Left renal pelvis (tissue), 4 donors: ENCODE measurements at places on chromosomes 1 and 21.

- DNase-seq: no peak
Measured at GRCh38 chr1:97508653-97509218, 412.1 kb downstream of the DPYD start.

- no peak for DNase-seq
Measured at GRCh38 chr1:44147582-44147981, 6.2 kb upstream of the KLF18 start.

DNA sequence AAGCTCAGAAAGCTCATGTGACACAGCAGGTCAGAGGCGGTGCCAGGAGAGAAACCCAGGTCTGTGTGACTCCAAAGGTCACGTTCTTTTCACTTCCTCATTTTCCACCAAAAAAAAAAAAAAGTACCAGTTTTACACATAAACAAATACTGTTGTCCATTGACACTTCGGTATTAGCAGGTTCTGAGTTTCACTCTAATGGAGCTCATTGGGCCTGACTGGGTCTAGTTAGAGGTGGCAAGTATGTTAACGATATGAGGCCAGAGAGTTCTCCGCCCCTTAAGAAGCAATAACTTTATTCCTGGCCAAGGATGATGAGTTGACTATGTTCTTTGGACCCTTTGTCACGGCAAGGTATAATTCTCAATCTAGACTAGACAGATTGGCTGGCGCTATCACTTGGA lies 30.0 kb upstream of the SDE2 start:
- DNase-seq: no peak

DNA sequence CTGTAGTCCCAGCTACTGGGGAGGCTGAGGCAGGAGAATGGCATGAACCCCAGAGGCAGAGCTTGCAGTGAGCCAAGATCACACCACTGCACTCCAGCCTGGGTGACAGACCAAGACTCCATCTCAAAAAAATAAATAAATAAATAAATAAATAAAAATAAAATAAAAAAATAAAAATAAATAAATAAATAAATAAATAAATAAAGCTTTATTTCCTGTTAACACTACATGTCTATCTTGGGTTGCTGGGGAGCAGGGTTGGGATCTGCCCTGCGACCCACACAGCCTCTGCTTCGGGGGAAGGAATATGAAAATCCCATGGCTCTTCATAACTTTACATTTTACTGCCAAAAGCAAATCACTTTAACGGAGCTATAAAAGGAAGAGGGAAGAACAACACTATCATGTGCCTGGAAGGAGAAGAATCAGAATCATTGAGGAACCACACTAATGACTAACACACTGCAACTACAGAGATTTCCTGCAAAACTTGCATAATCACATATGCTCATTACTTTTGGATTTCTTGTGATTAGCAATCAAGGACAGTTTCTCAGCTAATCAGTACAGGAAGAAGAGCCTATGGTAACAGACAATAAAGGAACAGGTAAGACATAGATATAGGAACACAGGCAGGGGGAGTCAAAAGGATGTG lies 72.8 kb upstream of the CD55 start:
- no peak for DNase-seq

- no peak for DNase-seq
Measured at GRCh38 chr1:46643368-46643775, 24.8 kb downstream of the ATPAF1 start.

DNA sequence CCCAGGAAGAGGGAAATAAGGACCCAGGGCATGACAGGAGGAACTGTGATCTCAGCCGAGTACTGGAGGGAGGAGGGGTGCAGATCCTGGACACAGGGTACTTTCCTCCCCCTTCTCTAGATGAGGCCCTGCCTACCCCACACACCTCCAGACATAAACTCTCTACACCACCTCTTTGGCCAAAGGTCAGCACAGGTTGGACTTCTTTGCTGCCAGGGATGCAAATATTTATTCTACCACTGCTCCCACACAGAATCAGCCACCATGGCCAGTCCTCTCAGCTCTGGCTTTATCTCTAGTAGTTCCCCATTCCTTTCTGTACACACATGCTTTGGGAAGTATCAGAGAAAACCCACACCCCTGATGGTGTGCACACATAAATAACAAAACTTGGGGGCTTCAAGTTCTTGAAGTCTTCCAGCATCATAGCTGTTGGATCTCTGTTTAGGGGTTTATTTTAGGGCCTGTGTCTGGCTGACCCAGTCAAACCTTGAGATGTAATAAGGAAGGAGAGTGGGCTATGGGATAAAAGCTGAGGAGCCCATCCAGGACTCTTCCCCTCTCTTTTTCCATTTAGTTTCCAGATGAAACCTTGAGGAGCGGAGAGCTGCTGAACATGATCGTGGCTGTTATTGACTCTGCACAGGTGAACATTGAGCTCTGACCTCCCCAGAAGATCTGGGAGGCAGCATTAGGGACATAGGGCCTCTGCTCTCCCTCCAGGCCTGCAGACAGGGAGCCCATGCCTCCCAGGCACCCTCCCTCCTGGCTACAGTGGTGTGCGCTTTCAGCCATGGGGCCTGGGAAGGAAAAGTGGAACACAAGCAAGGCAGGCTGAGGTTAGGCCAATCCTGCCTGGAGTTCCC lies 6.7 kb upstream of the SLC27A3 start:
- no peak for DNase-seq

GRCh38 chr1:230976825-230977747 lies 1.6 kb downstream of the TTC13 start:
- no peak for DNase-seq

GRCh38 chr21:17491716-17492414 lies 21.0 kb upstream of the CXADR start:
- DNase-seq: no peak

DNA sequence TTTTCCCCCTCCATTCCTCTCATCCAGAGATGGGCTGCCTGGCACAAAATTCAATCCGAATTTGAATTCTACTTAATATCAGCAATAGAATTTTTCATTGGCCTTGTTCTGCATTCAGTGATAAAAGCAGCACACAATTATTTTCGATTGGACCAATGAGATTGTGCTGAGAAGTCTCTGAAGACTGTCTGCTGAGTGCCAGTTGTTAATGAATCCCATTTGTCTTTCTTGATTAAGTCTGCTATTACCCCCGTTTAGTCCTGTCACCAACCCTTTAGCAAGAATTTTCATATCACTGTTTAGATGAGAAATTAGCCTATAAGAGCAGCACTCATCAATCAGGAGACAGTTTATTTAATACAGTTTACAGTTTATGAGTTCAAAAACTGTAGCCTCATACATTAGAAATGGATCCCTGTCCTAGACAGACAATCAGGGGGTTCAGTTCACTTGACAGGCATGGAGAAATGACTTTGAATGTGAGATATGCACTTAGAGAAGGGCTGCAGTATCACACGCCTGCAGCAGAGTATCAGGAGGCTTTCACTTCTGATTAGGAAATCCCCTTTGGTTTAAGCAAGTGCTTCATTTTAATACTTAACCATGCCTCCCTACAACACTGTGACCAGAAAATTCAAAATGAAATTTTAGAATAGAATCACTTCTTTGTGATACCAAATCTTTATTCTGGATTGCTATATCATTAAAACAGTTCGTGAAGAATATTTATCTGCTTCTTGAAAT lies 304.7 kb upstream of the PTBP2 start:
- DNase-seq: no peak

DNA sequence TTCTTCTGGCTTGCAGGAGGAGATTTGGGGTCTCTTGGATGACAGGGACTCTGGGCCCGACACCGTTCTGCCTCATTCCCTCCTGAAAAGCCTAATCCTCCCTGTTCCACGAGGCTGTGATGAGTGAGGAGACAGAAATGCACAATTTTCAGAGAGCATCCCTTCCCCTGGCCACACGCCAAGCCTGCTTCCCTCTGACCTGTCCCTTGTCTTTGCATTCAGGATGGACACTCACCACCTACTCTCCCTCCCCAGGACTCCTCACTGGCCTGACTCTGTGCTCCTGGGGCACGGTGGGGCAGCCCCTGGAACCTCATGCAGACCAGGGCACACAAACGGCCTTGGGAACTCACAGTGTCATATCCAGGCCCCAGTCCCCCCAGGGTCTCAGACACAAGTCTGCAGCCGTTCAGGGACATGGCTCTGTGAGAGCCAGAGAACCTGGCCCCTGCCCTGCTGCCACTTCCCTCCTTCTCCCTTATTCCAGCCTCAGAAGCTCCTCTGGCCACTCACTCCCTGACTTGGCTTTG lies 3.5 kb upstream of the PRAMEF12 start:
- DNase-seq: no peak

GRCh38 chr1:44743211-44743610 lies 3.6 kb downstream of the KIF2C start:
- no peak for DNase-seq

- DNase-seq: no peak
Measured at GRCh38 chr1:12532405-12533315, 85.3 kb downstream of the DHRS3 start.

GRCh38 chr1:33439662-33440061 lies 8.8 kb upstream of the PHC2 start:
- no peak for DNase-seq

DNA sequence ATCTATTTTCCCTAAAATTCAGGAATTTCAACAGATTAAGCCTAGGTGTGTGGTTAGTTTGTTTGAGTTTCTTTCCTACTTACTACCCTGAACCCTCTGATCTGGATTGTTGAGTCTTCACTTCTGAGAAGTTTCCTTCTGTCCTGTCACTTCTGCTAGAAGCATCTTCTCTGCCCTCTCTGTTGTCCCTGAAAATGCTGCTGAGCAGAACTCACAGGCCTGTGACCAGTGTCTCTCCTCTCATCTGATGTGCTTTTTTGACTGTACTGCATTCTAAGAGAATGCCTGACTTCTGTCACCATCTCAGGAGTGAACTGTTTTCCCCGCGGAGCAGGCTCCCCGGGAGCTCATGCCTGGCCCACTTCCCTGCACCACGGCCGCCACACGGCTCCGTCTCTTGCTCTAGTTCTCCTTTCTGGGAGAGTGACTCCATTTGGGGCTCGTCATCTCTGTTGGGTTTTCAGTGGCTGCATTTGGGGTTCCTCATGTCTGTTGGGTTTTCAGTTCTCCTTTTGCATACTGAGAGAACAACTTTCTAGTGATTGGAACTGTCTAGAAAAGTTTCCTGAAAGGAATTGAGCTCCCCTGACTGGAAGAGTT lies 77.9 kb downstream of the POFUT2 start:
- DNase-seq: no peak

GRCh38 chr1:229941831-229942230 lies 125.2 kb upstream of the GALNT2 start:
- DNase-seq: no peak

DNA sequence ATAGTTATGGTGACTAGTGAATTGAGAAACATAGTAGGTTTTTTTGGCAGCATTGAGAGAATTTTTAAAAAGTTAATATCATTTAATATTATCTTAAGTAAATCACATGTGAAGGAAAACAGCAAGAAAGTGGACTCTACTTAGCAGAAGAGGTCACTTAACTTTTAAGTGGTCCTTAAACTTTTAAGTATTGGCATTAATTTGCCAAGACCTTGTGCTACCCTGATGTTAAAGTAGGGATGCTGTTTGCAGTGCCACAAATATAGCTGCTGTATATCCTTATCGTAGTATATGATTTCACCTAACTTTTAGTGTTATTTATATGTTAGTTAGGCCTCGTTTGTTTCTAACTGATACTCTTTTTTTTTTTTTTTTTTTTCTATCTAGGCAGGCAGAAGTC lies 40.2 kb downstream of the SMG7 start:
- DNase-seq: no peak

- DNase-seq: no peak
Measured at GRCh38 chr1:222306011-222306410, 241.9 kb downstream of the HHIPL2 start.
